K562 (cell line): ENCODE measurements at places on chromosomes 11 and 22. TPM values are rescaled to one million over a fixed set of nuclear protein-coding genes. Genes with fewer than 3 reads are reported as not detected.

GRCh38 chr11:130611791-130612251 is 163.4 kb downstream of the ADAMTS15 start:
- DNase-seq, result no peak

OR8G5 gene
- total RNA-seq, result 1.4 and 1.7 TPM in 2 replicates

GRCh38 chr11:8228231-8228630 is 35.4 kb downstream of the LMO1 start:
- no peak for DNase-seq

THAP7 gene
- total RNA-seq, result 169 and 183 TPM in 2 replicates

SCUBE1 gene
- 0.02 and 0.29 TPM in 2 replicates for total RNA-seq

SLC37A2 gene
- 0.58 and 0.71 TPM in 2 replicates for total RNA-seq
